ENCODE measurements at places on chromosomes 11 and 22.

DNA sequence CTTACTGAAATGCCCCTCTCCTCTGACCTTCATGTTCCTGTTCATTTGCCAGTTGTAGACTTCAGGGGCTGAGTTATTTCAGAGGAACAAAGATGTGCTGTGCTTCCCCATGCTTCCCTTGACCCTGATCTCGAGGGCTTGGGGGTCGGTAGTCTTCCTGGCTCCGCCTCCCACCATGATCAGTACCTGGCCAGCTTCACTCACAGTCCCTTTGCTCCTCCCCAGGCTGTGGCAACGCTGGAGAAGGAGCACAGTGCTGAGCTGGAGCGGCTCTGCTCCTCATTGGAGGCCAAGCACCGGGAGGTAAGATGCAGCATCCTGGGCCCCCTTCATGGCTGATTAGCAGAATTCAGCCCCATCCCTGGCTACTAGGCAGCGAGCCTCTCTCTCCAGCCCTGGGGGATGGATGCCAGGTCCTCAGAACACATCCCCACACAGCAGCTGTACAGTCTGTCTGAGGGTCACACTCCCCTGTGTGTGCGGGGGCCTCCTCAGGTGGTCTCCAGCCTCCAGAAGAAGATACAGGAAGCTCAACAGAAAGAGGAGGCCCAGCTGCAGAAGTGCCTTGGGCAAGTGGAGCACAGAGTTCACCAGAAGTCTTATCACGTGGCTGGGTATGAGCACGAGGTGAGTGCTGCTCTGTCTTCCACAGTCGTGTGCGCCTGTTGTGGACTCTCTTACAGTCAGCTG is 64.5 kb downstream of the CEP164 start:
- ATAC-seq = no peak

DNA sequence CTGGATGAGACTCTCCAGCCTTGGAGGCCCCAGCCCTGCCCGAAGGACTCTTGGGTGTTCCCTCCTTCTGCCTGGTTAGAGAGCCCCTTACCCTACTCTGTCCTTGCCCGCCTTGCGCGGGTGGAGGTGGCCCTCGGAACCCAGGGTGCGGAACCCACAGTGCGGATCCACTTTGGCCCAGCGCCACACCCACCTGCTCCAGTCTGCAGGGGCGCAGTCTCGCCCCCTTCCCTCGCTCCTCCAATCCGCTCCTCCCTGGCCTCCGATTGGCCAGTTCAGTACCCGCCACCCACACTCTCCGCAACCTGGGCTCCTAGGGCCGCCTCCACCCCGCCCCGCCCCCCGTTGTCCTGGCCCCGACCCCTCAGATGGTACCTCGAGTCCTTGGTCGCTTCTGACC is 2.4 kb downstream of the CAPN1 start:
- no peak for ATAC-seq

DNA sequence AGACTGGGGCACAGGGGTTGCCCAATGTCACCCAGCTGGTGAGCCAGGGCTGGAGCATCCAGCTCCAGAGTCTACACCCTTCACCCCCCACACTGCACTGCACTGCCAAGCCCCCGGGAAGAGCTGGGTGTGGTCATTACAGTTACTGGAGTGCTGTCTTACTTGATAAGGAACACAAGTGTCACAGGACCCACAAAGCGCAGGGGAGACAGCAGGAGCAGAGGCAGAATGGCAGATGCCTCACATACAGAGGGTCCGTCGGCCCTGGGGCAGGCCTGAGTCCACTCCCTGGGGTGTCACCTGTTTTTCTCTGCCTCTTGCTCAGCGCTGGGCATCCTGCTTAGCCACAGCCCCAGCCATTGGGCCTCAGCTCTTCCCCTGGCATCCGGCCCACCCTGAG is 7.7 kb downstream of the IL2RB start:
- no peak for ATAC-seq

- ATAC-seq = no peak
These were observed 128.0 kb upstream of the ANO1 start for GRCh38 chr11:69950120-69950519.

DNA sequence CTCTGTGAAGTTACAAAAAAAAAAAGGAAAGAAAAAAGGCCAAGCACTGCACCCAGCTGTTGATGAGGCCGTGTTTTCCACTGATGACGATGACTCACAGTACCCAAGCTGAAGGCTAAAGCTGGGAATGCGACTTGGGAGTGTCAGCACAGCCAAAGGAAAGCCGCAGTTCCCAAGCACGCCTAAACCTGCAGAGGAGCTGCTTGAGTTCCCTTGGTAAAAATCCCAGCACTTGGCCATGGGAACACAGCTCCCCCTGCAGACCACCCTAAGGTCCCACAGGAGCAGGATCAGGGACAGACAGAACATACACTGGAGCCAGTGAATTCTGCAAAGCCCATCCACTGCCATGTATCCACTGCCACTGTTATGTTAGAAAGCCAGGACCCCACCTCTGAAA is 39.9 kb downstream of the SERGEF start:
- peak; percentile 94 for ATAC-seq

DNA sequence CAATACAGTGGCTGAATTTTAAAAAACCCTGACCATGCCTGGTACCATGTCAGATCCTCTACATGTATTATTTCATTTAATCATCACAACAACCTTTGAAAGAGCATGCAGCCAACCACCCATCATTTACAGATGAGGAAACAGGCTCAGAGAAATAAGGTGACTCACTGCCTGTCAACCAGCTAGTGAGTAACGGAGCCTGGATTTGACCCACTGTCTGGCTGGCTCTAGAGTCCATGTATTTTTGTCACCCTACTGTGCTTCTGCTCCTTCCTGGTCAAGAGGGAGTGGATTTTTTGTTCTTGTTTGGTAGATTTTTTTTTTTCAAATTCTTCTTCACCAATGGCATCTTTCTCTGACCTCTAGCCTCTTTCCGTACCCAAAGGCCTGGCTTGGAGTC is 77.4 kb downstream of the CWC15 start:
- peak; percentile 64 for ATAC-seq

- no peak for ATAC-seq
These were observed 12.5 kb downstream of the EIF4G2 start for GRCh38 chr11:10796191-10796590.

DNA sequence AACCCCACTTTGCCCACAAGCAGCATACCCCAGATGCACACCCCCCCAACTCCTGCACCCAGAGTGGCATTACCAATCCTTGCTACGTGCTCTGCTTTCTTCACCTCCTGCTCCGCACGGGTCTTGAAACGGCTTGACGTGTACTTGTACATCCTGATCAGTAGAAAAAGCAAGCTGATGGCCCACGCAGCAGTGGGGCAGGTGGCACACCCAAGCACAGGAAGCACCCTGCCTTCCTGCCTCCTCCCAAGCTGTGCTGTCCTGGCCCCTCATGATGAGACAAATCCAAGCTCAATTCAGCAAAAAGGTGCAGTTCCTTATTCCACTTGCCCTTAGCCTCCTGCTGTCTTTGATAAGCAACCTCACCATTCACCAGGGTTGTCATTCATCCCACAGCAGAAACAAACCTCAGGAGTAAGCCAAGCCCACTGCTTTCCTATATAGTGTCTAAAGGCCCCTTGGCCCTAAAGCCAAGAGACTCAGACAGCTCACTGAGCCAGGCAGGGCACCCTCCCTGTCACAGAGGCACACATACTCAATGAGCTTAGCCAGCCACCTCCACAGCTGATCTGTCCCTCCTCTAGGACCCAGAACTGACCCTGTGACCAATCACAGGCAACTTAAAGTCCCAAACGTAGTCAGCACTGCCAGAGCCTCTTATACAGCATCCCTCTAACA is 27.8 kb downstream of the MORC2 start:
- ATAC-seq = no peak

GRCh38 chr11:69475141-69475865 is 6.2 kb upstream of the LINC01488 start:
- ATAC-seq = no peak

DNA sequence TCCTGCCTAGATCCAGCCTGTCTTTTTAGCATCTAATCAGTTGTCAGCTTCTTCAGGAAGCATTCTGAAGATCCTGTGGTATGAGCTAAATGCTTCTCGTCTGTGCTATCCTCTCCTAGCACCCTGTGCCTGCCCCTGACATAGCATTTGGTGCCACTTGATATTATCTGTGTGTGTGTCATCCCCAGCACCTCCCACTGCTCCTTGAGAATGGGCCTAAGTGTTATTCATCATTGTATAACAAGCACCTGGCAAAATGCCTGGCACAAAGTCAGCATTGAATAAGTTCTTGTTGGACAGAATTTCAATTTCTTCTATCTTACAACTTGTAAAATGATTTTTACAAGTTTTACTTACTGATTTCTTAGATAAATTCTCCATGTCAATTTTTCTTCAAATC is 28.1 kb upstream of the OLFML1 start:
- no peak for ATAC-seq

- peak; percentile 87 for ATAC-seq
These were observed 34.2 kb downstream of the DNHD1 start for GRCh38 chr11:6531267-6531752.

- peak; percentile 51 for ATAC-seq
These were observed 677 bp downstream of the DYNC2H1 start for GRCh38 chr11:103109818-103110388.

DNA sequence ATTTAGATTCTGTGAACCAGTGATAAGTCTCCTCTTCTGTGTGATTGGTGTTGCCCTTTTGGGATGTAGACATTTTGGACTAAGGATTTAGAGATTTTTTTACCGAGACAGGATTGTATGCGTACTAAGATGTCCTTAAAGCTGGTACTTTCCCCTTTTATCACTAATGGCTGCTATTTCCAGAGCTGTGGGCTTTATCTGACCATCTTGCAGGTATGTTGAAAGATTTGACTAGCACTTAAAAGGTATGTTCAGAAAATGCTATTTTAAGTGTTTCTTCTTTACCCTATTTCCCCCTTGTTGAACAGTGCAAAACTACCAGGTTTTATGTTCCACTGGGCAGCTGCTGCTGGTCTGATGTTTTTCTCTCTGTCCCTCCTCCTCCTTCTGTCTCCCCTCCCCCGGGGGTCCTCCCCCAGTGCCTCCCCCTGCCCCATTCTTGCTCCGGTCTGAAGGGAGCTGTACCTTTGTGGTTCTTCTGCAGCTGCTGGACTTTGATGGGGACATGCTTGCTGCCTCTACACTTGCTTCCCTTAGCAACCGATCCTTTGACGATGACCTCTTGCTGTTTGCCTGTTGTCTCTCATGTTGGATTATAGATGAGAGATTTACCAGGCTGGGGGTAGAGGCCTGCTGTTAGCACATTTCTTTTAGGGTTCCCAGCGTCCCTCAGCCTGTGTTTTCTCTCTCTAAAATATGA is 59.6 kb downstream of the ZNRF3 start:
- ATAC-seq = no peak

GRCh38 chr11:96303064-96303463 is 39.9 kb downstream of the MAML2 start:
- ATAC-seq = peak; percentile 12

GRCh38 chr11:3008746-3009336 is 16.7 kb upstream of the NAP1L4 start:
- no peak for ATAC-seq

- ATAC-seq = peak; percentile 9
These were observed 43.6 kb downstream of the TENM4 start for GRCh38 chr11:79397252-79397651.

DNA sequence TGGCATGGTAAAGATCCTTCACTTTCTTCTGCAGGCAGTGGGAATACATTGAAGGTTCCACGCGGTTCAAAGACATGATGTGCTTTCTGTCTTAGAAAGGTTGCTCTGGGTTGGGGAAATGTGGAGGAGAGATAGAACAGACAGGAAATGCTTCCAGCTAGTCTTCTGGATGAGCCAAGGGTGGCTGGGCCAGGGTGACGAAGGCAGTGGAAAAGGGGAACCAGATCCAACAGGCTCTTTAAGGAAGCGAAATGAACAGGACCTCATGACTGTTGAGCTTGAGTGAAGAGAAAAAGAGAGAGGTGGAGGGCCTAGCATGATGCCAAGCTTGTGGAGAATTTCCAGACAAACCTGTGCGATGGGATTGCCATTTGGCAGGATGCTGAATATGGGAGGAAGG is 56.4 kb upstream of the LMO1 start:
- ATAC-seq = no peak
